ENCODE measurements at places on chromosomes 7 and 10. TPM values are rescaled to one million over a fixed set of nuclear protein-coding genes. Genes with fewer than 3 reads are reported as not detected.

CWF19L1 gene
- 21.3 TPM for total RNA-seq

MYOZ1 gene
- 0.17 TPM for total RNA-seq

H2AZ2 gene
- 121 TPM for total RNA-seq

MPP7 gene
- total RNA-seq: 0.99 TPM

STK17A gene
- total RNA-seq: 44.4 TPM

CLCN1 gene
- total RNA-seq: under 0.01 TPM

PRSS37 gene
- not detected for total RNA-seq

CAMK2G gene
- 25.9 TPM for total RNA-seq

PNLIPRP1 gene
- total RNA-seq: not detected

TLX1 gene
- not detected for total RNA-seq

KIAA1549 gene
- 0.77 TPM for total RNA-seq

SKAP2 gene
- 16.7 TPM for total RNA-seq

LIPN gene
- not detected for total RNA-seq

ELMO1 gene
- 1.5 TPM for total RNA-seq

NOS3 gene
- 0.50 TPM for total RNA-seq
